NCI-H524 treated with DMSO at 0.1 percent for 48 hours (cell line): ENCODE measurements at places on chromosomes 3 and 15.

GRCh38 chr3:62605413-62606068, 232.2 kb upstream of the FEZF2 start:
- peak; percentile 24 for DNase-seq

GRCh38 chr3:88248658-88249057, 98.9 kb downstream of the C3orf38 start:
- DNase-seq: no peak

DNA sequence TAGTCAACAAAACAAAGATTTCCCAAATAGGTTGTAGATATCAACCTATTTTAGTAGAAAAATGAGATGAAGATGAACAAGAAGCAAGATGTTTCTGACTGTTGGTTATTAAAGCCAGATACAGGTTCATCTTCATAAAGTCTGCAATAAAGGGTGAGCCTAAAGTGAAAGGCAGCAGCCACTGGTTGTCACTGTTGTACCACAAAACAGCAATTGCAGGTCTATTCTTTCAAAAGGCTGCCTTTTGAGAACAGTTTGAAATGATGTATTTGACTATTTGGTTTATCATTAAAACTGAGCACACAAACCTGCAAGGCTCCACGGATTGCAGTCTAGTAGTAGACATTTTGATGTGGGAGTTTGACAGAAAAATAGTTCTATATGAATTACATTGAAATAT, 543.4 kb downstream of the GBE1 start:
- no peak for DNase-seq

DNA sequence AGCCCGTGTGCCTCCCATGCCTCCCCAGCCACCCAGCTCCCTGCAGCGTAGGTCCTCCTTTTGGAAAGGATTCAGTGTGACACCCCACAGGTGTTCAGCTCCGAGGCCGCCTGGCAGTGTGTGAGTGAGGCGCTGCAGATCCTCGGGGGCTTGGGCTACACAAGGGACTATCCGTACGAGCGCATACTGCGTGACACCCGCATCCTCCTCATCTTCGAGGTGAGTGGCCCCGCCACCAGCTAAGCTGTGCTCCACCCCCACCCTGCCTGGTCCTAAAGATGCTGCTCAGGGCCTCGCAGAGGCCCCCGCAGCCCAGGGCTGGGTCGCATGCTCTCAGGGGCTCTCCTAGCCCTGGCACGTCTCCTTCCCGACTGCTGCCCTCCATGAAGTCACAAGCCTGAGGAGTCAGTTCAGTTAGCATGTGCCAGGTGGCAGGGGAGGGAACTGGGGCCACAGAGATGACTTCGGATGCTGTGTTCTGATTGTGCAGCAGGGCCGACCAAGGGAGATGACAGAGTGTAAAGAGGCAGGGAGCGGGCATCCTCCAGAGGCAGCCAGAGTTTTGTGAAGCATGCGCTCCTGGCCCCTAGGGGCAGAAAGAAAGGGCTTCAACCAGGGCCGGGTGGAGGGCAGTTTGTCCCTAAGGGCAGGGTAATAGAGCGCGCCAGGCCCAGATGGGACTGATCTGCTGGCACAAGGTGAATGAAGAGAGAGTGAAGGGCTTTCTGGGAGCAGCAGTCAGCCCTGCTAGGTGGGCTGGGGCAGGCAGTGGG, 26.8 kb downstream of the ACAD9 start:
- no peak for DNase-seq

DNA sequence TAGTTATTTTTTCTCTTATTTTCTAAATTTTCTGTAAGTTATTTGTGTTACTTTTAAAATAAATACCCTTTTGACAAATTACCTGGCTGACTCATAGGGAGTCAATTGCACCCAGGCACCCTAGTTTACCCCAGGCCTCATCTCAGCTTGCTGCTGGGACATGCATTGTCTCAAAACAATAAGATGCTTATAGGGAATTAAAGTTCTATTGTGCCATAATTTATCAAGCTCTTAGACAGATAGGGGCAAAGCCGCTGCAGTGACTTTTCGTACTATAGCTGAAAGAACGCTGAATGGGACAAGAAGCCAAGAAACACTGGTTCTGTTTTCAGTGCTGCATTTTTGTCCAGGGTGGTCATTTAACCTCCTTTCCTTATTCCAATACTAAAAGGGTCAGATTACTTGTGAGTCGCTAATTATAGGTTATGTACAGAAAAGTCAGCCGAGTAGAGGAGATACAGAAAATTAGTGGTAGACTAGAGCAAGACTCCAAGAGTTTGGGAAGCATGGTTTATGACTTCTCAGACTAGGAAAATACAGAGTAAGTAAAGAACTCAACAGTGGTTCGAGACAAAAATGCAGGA, 50.3 kb downstream of the EXD1 start:
- DNase-seq: no peak

GRCh38 chr3:73622091-73622805, 2.5 kb downstream of the PDZRN3 start:
- DNase-seq: peak; percentile 60

- DNase-seq: no peak
Observed at GRCh38 chr3:73572368-73572767, 52.4 kb downstream of the PDZRN3 start.

DNA sequence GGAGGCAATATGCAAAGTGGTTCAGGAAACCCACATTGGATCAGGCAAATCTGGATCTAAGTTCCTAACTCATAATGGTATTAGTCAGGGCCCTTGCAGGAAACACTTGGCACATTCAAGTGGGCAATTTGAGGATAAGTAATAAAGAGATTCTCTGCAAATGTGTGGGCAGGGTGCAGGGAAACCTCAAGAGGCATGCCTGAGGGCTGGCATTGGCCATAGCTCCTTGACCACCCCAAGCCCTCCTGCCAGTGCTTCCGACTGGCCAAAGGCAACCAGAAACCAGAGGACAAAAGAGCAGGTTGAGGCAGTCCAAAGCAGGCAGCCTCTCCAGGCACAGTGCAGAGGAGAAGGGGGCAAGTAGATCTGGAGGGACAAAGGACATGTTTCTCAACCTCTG, 130.8 kb upstream of the SNTN start:
- no peak for DNase-seq

- DNase-seq: no peak
Observed at GRCh38 chr3:101615525-101615924, 41.5 kb downstream of the PCNP start.

- DNase-seq: no peak
Observed at GRCh38 chr15:80597076-80597475, 98.0 kb upstream of the ABHD17C start.

GRCh38 chr3:50304601-50305000, 1.2 kb upstream of the HYAL1 start:
- DNase-seq: no peak

- no peak for DNase-seq
Observed at GRCh38 chr15:66591322-66591862, 25.6 kb upstream of the LCTL start.

GRCh38 chr15:89852342-89852995, 37.8 kb upstream of the ANPEP start:
- no peak for DNase-seq

DNA sequence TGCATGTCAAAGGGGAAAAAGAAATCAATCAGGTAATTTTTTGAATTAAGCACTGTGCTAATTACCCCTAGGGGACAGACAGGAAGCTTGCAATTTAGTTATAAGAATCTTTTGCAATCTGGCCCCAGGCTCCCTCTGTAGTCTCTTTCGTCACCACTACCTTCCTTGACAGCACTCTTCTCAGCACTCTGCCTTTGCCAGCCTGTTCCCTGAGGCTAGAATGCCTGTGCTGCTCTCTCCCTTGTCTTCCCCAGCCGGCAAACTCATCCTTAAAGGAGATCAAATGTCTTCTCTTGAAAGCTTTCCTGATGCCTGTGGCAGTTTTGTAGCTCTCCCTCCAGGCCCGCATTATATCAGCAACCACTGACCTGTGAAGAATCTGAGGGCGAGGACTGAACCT, 32.4 kb upstream of the PRTG start:
- DNase-seq: no peak

GRCh38 chr3:124553178-124553577, 177.1 kb upstream of the UMPS start:
- DNase-seq: no peak

- no peak for DNase-seq
Observed at GRCh38 chr3:154542837-154543236, 112.8 kb upstream of the GPR149 start.

DNA sequence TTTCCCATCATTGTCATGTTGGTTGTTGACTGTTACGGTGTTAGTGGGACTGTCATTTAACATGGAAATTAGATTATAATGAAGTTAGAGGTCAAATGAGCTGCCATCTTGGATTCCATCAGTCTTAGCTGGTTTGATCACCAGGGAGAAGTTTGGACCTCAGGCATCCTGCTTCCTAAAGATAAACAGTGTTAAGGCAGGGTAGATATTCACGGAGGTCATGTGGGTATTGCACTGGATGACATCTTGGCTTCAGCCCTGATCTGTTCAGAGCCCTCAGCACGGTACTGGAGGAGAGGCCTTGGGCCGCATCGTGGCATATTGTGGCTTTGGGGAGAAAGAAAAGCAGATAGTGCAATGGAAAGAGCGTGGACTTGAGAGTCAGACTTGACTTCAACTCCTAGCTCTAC, 11.1 kb upstream of the MUC20 start:
- no peak for DNase-seq

GRCh38 chr15:53757906-53758305, 1.6 kb downstream of the WDR72 start:
- DNase-seq: no peak

DNA sequence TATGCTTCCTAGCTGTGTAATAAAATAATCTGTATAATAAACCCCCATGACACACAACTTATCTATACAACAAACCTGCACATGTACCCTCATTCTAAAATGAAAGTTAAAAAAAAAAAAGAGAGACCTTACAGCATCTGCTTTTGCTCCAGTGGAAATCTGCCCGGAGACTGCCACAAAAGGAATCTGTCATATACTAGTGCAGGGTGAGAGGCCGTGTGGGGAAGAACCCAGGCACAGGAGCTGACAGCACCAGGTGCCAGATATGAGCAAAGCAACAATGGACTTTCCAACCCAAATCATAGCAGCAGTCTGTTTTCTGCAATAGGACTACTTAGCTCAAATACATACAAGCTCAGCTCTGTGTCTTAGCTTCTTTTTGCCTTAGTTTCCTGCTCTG, 346.5 kb downstream of the ROBO1 start:
- DNase-seq: no peak

- no peak for DNase-seq
Observed at GRCh38 chr15:47663101-47663500, 54.2 kb upstream of the SEMA6D start.

DNA sequence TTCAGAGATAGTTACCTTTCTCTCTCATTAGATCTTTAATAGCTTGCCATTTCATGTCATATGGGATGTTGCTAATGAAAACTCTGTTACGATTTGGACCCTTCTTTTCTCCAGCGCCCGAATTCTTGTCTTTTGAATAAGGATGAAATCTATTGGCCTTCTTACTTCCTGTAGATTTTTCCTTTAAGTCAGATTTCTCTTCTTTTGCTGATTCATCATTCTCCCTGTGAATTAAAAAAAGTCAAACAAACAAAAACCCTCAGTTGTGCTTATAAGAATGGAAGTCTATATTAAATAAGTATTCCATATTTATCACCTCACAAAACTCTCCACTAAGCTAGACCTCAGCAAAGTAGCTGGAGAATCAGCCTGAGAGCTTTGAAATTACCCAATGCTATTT, 9.5 kb downstream of the MYEF2 start:
- DNase-seq: no peak

- no peak for DNase-seq
Observed at GRCh38 chr3:127277561-127277960, 10.3 kb downstream of the PRR20G start.

DNA sequence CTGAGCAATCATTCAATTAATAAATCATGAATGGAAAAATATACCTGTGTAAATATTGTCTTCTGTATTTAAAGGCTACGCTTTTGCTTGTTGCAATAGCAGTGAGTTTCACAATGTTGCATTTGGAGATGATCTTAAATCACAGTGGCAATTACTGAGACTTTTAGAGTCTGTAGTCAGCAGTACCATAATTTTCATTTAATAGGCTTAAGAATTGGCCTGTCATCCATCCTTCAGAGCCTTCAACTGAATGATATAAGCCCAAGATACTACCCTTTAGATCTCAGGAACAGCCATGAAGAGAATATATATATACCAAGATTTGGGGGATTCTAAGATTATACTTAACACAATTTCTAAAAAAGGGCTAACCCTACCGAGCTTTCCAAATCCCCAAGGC, 458.1 kb downstream of the GBE1 start:
- no peak for DNase-seq

DNA sequence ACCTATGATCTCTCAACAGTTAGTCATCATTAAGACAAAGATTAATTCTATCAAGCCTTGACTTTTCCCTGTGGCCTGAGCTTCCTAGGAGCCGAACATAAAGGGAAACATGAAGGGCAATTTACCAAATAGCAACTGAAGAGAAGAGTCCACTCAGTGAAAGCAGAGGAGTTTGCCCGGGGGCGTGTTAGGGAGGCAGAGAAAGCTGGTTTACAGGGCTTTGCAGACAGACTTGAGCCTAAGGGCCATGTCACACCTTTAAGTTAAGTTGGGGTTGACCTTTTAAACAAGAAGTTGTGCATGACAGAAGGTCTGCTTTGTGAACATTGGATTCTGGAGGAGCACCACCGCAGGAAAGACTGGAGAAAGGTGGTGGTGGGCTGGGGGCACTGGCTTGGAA, 701.8 kb upstream of the CFAP20DC start:
- DNase-seq: no peak

DNA sequence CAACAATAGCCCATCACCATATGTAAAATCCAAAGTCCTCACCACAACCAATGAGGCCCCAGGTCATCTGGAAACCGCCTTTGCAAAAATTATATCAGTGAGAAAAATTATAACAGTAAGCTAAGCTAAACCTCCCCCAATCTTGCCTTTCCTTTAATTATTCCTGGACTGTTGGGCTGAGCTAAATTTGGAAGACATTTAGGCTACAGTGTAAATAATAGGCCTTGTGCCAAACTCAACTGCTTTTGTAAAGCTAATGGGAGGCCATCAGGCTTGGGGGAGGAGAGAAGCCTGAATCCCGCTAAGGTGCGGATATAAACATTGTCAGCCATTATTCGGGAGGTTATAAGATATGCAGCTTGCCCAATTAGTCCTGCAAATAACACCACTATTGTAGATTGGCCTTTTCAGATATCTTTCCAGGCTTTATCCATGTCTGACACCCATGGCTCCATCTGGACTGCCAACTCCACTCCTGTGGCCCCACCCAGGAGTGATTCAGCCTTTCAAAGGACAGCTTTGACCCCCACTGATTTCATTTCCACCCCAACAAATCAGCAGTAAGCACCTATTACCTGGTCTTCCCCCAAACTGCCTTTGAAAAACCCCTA, 53.0 kb upstream of the CA12 start:
- DNase-seq: no peak

DNA sequence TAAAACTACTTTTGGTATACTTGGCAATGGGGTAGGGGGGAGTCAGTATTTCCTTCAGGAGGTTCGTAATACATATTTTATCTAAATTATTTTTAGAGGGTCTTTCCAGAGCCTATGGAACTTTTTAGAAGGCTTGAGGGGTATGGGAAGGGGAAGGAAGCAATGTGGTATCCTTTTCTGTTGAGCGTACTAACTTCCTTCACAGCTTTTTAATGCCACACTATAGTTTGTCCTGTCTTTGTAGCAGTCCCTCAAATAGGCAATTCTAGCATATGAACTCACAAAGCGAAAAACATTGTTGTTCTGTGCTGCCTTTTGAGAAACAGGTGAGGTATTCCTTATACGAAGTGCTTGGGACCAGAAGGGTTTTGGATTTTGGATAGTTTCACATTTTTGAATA, 22.3 kb upstream of the P2RY13 start:
- no peak for DNase-seq
